ENCODE measurements at places on chromosomes 12 and 14. TPM values are rescaled to one million over a fixed set of nuclear protein-coding genes. Genes with fewer than 3 reads are reported as not detected.

Gene AMN1
- total RNA-seq, result 0.75 TPM

Gene KRT79
- total RNA-seq, result not detected

Gene MYF6
- not detected for total RNA-seq

Gene EPYC
- total RNA-seq, result not detected

Gene ST8SIA1
- total RNA-seq, result 9.7 TPM

DNA sequence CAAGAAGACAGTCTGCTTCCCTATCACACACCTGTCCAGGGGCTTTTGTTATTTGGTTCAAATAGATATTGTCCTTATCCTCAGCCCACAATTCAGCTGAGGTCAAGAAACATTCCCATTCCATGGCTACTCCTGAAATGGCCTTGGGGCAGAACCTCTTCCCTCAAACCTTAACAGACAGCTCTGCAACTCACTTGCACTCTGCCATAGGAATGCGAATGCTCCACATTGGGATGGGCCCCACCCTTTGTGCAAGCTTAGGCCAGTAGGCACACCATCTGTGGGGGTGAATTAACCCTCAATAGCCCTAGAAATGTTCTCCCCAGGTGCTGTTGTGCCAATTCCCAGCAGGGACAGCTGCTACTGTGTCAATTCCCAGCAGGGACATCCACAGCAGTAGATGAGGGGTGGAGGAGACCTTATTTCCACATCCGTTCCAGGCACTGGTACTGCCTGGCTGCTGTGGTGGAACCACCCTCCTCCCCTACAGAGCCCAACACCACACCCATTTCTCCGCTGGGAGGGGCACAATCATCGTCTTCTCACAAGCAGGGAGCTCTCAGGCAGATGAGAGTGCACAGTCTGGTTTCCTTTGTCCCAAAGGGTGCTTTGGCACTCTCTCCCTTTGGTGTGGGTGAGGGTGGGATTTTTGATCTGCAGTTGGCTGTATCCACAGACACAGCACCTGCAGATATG lies 42.3 kb upstream of the GLIPR1 start:
- DNase-seq, result no peak

- no peak for DNase-seq
Measured at GRCh38 chr12:108890208-108890607, 10.3 kb downstream of the DAO start.

DNA sequence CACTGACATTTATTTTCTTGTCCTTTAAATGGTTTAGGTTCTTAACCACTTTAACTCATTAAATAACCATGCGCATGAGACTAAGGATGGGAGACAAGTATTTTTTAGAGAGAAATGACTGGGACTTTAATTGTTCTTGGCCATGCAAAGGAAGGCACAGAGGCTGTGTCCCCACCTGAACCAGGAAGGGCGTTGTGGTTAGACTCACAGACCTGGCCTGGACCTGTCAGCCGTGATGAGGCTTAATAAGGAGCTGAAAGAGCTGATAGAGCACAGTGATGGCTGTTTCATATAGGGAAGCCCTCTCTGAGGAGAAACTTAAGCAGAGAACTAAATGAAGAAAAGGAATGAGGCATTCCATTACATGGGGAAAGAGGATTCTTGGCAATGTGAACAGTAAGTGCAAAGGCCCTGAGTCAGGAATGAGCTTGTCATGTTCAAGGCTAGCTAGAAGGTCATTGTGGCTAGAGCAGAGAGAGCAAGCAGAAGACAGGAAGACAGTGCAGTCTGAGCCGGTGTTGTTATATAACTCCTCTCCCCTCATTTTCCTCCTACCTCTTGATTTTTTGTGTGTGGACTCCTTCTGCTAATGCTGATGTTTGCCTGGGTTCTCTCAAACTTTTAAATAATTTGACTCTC lies 74.4 kb upstream of the ANO4 start:
- DNase-seq, result no peak

DNA sequence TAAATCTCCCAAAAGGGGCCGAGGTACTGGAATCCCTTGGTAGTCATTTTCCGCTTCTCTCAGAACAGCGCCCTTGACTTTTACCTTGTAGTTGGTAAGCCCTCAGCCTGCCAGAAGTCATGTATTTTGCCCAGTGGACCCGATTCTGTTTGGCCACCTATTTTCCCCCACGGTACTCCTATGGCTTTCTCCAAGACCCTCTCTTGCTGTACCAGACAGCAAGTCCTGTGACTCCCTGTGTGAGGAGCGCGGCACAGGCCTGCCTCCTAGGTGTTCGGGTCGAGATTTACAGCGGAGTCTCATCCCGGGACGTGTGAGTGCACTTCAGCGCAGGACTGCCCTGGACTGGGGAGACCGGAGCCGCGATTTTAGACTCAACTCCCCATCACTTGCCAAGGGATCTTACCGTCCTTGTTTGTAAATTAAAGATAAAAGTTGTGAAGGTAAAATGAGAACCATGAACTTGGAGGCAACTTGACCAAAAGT lies 1.1 kb upstream of the MBD6 start:
- DNase-seq, result no peak

GRCh38 chr12:53748072-53748840 lies 3.5 kb downstream of the CISTR start:
- no peak for DNase-seq

DNA sequence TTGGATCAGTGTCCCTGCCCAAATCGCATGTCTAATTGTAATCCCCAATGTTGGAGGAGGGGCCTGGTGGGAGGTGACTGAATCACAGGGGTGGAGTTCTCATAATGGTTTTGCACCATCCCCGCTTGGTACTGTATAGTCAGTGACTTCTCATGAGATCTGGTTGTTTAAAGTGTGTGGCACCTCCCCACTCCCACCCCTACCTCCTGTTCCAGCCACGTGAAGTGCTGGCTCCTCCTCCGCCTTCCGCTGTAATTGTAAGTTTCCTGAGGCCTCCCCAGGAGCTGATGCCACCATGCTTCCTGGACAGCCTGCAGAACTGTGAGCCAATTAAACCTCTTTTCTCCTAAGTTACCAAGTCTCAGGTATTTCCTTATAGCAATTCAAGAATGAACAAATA lies 67.2 kb downstream of the FERMT2 start:
- DNase-seq, result no peak

DNA sequence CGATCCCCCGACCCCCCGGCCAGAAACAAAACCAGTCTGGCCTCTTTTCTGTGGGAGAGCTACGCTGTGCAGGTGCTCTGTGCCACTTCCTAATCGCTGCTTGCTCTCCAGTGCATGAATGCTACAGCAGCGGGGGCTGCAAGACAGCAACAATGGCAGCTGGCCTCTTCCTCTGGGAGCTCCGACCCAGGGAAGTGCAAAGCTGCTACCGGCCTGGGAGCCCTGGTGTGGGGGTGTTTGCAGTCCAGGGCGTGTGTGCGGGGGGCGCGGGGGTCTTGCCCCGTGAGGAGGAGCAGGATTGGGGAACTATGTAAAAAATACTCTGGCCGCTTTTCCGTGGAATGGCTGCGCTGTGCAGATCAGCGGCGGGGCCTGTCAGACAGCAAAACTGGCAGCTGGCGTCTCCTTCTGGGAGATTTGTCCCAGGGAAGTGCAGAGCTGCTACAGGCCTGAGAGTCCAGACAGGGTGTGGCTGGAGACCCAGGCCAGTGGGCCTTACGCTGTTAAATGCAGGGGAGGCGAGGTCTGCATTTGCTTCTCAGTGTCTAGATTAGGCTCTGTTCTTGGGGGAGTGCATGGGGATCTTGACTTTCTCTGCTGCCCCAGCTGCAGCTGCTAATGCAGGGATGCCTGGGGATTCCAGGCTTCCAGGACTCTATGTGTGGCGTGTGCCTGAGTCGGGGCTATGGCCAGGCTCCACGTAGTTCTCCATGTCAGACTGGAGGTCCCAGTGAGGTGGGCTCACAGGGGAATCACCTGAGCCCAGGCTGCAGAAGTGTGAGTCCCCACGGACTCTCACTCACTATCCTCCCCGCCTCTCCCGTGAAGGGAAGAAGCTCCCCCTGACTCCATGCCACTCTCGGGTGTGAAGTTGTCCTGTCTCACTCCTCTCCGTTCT lies 344.5 kb downstream of the AEBP2 start:
- DNase-seq, result no peak

DNA sequence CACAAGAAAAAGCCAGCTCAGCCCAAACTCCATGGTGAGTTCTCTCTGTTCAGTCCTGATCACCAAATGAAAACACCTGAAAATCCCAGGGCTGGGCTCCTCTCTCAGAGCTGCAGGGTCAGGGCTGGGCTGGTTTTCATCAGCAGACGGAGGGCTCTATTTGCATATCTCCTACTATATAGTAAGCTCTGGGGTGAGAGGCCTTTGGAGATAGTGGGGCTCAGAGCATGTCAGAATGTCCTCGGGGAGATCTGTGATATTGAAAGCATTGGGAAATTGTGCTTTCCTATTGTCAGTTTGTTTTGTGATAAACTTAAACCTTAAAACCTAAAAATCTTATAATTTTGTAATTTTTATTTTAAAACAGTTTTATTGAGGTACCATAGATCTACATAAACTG lies 742.6 kb downstream of the TMEM121 start:
- no peak for DNase-seq

GRCh38 chr12:76176940-76177339 lies 92.5 kb upstream of the NAP1L1 start:
- DNase-seq, result no peak

DNA sequence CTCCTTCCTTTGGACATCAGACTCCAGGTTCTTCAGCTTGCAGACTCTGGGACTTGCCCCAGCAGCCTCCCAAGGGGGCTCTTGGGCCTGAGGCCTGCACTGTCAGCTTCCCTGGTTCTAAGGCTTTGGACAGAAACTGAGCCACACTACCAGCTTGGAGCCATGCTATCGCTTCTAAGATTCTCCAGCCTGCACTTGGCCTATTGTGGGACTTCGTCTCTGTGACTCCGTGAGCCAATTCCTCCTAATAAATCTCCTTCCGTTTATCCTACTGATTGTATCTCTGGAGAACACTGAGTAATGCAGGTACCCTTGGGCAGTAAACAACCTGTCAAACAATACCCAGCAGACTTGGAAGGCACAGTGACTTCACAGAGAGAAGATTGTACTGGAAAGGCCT lies 24.9 kb upstream of the RHOJ start:
- no peak for DNase-seq

Measured in ascending aorta (tissue), 2 donors.